ENCODE measurements at places on chromosomes 12 and 14.

GRCh38 chr12:104291867-104292524 lies 11.5 kb upstream of the EID3 start:
- no peak for DNase-seq

GRCh38 chr14:67050896-67051295 lies 138.3 kb upstream of the GARIN2 start:
- no peak for DNase-seq

DNA sequence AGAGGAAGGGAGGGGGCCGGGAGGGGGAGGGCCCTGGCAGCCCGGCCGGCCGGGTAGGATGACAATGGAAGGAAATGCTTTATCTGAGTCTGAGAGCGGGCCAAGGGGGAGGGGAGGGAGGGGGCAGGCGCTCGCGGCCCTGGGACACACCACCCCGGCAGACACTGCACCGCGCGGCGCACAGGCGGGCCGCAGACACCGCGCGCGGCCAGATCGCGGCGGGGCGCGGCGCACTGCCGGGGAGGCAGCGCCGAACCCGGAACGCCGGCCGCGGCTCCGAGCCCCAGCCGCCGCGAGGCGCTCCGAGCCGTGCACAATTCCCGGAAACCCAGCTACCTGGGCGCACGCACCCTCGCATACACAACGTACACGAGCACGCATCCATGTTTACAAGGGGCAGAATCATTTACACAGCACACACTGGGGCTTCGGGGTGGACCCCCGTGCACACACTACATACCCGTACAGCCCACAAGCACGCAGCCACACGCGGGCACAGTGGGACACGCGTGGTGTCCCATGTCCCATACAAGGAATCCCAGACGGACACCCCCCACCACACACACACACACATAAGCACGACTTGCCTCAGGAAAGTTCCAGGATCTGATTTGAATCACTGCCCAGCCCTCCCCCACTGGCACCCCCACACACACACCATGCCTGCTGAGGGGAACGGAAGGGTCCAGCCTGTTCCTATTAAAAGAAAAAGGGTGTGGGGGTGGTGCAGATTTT lies at the start of gene HDAC7:
TSS of gene HDAC7 (minus strand) at position 8 of the 735 bp plus-strand sequence. CDS start 118 bp downstream, outside the sequence.
- peak; percentile 68 for DNase-seq

DNA sequence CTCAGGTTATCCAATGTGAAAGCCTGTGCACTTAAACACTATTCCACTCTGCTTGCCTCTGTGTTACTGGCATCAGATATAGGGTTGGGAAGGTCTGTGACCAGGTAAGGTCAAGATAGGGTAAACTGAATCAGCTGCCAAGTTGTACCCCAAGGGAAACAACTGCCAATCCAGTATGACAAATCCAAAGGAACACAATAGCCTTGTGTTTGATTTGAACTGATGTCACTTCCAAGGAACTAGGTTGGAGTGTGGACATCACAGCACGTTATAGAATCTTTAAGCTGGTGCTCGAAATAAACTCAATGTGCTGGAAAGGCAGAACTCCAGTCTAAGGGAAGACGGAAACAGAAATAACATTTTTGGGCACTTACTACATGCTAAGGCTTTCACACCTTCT lies 223.4 kb upstream of the BTG1 start:
- DNase-seq = no peak

DNA sequence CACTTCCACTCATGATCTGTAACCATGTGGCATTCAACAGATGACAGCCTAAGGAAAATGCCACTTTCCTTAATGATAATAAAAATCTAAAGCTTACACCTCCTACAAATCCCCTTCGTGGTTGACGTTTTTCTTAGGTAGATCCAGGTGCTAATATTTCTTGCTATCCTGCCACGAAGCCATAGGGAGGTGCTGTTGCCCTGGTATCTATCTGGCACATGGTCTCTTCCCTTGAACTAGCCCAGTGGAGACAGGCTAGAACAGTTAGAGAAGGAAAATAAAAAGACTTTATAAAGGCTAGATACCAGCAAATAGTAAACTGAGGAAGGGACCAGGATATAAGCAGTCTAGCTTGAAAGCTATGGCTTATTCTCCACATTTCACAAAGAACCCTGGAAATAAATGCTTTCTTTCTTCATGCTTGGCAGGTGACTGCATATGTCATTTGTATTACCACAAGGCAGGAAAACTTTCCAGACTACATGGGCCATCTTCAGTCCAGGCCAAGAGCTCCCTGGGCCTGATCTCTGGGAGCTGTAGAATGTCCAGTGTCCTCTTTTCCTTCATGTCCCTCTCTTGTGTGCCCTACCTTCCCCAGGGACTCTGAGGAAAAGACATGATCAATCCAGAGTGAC lies 15.3 kb downstream of the SPIC start:
- DNase-seq = no peak

GRCh38 chr12:49750027-49750995 lies 9.0 kb downstream of the TMBIM6 start:
- no peak for DNase-seq

DNA sequence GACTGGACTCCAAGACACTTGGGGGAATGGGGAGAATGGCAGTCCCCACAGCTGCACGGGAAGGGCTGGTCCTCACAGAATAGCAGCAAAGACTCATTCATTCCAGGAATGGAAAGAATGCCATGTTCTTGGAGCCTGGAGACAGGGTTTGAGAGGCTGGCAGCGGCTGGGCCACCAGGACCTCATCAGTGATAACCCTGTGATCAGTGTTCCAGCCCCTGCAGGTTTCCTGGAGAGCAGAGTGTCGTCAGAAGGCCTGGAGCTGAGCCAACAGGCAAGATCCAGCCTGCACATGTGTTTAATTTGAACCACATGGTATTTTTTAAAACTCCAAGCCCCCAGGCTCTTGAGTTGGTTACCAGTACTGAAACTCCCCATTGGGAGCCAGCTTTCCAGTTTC lies 11.3 kb downstream of the BDKRB1 start:
- no peak for DNase-seq

- DNase-seq = no peak
These were observed 39.6 kb downstream of the CFAP251 start for GRCh38 chr12:121957861-121958515.

- DNase-seq = no peak
These were observed at the start of gene ITGA7 for GRCh38 chr12:55707841-55708694. TSS of gene ITGA7 (minus strand) at chr12:55707904. CDS start at chr12:55707682, 222 bp downstream.

DNA sequence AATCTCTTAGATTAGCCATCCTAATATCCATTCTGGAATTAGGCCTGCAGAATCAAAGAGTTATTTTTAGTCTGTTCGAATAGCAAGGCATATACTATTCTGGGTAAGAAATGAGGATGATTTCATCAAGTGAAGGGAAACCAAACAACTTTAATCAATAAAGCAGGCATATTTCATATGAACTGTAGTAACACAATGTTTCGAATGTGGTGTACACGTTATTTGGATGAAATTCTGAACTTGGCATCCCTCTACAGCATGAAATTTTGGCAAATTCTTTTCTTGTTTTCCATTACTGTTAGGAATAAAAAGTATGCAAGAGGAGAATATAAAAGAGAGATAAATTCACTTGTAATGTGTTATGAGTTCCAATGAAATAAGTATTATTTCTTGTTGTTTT lies 1233.3 kb upstream of the SEL1L start:
- DNase-seq = no peak

DNA sequence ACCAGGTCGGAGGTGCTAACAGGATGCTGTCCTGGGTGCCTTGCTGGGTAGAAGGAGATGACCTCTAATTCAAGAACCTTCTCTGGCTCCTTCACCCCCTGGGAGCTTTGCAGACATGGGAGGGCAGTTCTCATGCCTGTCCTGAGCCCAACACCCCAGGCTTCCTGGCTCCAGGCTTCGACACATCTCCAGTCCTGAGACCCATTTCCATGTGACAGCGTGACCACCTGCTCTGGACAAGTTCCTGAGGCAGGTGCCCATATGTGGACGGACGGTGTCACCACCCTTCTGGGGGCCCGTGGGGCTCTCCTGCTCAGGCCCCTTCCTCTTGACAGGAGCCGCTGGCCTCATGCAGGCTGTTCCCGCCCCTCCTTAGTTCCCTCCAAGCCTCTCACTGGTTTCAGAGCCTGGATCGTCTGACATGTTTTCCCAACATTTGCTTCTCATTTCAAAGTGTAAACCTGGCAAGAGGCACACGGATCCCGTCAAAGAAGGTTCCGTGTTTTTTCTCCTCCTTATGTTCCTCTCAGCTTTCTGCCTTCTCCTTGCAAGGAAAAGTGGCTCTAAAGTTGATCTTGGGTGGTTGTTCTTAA lies 291.9 kb upstream of the RTL1 start:
- DNase-seq = no peak

DNA sequence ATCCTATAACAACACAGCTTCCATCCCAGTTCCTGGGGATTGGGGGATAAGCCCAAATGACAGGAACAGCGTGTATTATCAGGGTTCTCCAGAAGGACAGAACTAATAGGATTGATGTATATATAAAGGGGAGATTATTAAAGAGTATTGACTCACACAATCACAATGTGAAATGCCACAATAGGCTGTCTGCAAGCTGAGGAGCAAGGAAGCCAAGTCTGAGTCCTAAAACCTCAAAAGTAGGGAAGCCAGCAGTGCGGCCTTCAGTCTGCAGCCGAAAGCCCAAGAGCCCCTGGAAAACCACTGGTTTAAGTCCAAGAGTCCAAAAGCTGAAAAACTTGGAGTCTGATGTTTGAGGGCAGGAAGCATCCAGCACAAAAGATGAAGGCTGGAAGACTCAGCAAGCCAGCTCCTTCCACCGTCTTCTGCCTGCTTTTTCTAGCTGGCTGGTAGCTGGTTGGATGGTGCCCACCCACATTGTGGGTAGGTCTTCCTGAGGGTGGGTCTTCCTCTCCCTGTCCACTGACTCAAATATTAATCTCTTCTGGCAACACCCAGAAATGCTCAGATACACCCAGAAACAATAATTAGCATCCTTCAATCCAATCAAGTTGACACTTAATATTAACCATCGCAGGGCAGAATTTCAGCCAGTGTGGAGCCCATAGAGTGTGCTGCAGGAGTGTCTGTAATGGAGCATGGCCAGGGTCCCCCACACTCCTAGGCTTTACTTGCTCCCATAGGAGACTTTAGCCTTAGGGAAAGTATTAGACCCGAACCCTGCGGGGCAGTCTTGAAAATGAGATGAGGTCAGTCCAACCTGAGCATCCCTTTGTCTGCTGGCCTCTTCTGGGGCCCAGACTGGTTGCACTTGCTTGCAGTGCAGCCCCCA lies 111.1 kb downstream of the SINHCAF start:
- no peak for DNase-seq

DNA sequence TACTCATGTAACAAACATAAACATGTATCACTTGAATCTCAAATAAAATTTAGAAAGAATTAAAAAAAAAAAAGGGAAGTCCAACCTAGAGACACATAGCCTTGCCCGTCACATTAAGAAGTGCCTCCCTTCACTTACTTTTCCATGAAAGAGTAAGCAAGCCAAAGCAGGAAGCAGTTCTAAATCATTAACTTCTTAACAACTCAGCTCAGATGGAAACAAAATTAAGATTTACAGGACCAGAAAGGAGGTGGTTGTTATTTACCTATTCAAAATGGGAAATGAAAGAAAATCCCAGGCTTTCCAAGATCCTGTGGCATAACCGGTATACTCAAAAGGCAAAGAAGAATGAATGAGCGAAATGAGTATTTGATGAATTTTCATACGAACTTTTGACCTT lies 258.6 kb upstream of the DCN start:
- DNase-seq = no peak

DNA sequence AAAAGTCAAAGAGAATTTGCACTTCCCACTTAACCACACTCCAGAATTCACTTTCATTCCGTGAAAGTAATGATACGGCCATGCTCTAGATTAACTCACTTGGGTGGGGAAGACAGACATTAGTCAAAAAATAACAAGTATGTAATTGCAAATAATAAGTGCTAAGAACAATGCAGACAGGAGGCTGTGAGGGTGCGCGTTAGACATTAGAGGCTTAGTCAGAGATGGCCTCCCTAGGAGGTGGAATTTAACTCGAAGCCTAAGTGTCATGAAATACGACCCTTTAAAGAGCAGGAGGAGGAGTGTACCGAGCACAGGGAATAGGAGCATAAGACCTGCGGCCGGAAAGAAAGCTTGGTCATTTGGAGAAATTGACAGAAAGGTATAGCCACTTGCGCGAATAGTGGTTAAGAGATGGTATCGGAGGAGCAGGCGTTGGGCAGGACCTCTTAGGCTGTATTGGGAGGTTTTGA lies 628 bp downstream of the SNRPF start:
- peak; percentile 4 for DNase-seq

GRCh38 chr12:27651201-27651600 lies 45.0 kb upstream of the REP15 start:
- no peak for DNase-seq

- no peak for DNase-seq
These were observed 53.6 kb downstream of the ARL6IP4 start for GRCh38 chr12:123034022-123034541.

DNA sequence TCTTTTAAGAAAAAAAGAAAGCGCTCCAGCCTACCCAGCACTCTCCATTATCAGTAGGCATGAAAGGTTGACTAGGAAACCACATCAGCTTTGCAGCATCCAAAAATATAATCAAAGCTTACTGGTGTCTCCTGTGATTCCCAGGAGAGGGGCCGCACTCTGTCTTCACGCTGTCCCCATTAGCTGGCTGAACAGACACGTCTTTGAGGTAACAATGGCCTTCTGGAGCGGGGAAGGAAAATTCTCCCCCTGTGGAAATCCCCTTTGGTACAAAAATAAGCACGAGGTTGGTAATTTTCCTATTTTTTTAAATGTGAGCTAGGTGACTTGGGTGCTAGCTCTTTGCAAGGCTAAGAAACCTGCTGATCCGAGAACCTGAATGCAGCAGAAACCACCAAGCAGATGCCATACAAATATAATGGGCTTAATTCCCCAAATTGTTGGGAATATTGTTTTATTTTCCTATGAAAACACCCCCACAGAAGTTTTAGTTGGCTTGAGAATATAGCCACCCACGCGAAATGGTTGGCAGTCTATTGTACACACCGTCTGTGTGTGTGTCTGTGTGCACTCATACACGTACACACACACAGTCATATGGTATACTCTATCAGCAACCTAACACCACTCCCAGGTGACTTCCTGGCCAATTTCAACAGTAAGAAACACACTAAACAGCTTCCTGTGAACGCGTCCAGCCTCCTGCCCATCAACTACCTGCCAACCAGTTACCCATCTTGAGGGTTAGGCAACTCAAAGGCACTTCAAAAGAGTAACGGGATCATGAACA lies 71.2 kb downstream of the KSR2 start:
- no peak for DNase-seq

DNA sequence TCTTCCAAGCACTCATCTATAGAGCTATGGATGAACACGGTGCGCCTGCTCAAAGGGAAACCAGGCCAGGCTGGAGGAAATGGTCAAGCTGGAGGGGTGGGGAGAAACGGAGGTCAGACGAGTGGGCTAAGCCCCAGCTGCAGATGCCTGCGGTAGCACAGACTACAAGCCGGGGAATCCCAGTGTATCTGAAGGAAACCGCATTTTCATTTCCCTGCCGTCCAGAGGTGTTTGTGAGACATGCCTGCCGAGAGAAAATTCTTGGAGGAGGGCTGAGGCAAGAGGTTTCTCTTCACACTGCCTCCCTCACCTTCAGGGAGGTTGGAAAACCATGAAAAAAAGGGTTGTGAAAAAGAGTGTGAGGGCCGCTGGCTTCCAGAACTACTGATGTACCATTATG lies 102.0 kb upstream of the FOXN3 start:
- no peak for DNase-seq

Measured in activated CD4-positive, alpha-beta T cell treated with anti-CD3 and anti-CD28 coated beads, Interleukin-2, amount 50 U/mL, for 24 hours (primary cell).